ENCODE measurements at places on chromosomes 6 and 20. TPM values are rescaled to one million over a fixed set of nuclear protein-coding genes. Genes with fewer than 3 reads are reported as not detected.

GRCh38 chr6:139570166-139570565 is 195.7 kb upstream of the CITED2 start:
- H3K27me3 ChIP-seq = no peaks in the 10 kb centered on the region
- no peaks in the 10 kb centered on the region for H3K36me3 ChIP-seq
- no peak for DNase-seq

DNA sequence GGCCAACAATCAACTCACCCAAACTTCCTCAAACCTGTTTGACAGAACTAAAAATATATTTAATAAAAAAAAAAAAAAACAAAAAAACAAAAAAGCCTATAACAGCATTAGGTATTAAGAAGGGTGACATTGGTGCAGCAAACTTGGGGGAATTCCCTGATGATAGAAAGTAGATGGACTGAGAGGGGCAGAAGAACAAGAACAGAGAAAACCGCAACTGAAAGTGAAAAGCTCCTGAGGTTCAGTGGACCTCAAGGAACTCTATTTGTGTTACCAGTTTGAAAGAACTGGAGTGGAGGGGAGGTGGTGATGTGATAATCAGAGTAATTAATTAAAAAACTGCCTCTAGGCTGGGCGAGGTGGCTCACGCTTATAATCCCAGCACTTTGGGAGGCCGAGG is 53.8 kb downstream of the MACROD2 start:
- no peak overlapping the region for H3K27ac ChIP-seq
- H3K27me3 ChIP-seq = no peaks in the 10 kb centered on the region
- no peaks in the 10 kb centered on the region for H3K36me3 ChIP-seq
- no peak for DNase-seq
- no peaks in the 10 kb centered on the region for H3K4me1 ChIP-seq

GRCh38 chr20:62860391-62860923 is 1.2 kb downstream of the TCFL5 start:
- H3K4me3 ChIP-seq = no peak overlapping the region
- no peak overlapping the region for H3K27ac ChIP-seq
- peaks cover 10% of the 10 kb centered on the region for H3K36me3 ChIP-seq
- H3K27me3 ChIP-seq = no peaks in the 10 kb centered on the region
- peaks cover 17% of the 10 kb centered on the region for H3K4me1 ChIP-seq
- peak; percentile 24 for DNase-seq

DNA sequence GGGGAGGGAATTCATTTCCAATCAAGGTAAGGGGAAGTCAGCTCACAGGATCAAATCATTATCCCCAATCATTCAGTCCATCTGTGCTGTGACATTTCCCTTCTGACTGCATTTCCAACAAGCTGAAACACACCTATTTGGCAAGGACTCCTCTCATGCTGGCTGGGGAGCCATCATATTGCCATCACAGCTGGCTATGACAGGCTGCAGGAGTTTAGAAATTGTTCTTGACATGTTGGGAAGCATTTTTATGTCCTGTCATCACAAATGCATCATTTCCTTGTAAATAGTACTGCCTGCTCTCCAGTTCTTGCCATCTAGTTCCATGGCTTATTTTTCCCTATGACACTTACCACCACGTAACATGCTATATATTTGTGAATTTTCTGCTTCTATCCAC is 113.9 kb upstream of the TMEM170B start:
- H3K27me3 ChIP-seq = no peaks in the 10 kb centered on the region
- DNase-seq = no peak
- no peaks in the 10 kb centered on the region for H3K36me3 ChIP-seq
- no peak overlapping the region for H3K4me3 ChIP-seq
- H3K27ac ChIP-seq = peak overlapping the region; percentile 93
- H3K4me1 ChIP-seq = peaks cover 63% of the 10 kb centered on the region

- no peak overlapping the region for H3K4me3 ChIP-seq
- DNase-seq = no peak
- H3K27me3 ChIP-seq = no peaks in the 10 kb centered on the region
Observed at GRCh38 chr6:108733706-108734265, 114.4 kb upstream of the ARMC2 start.

- H3K4me3 ChIP-seq = no peak overlapping the region
- H3K27ac ChIP-seq = no peak overlapping the region
- no peaks in the 10 kb centered on the region for H3K4me1 ChIP-seq
- H3K27me3 ChIP-seq = no peaks in the 10 kb centered on the region
Observed at GRCh38 chr6:15335385-15335784, 89.5 kb downstream of the JARID2 start.

GRCh38 chr6:154474648-154475428 is 35.6 kb downstream of the CNKSR3 start:
- H3K4me3 ChIP-seq = no peak overlapping the region
- no peaks in the 10 kb centered on the region for H3K36me3 ChIP-seq
- no peaks in the 10 kb centered on the region for H3K27me3 ChIP-seq
- no peak overlapping the region for H3K27ac ChIP-seq
- no peak for DNase-seq
- peaks cover 8% of the 10 kb centered on the region for H3K4me1 ChIP-seq

DNA sequence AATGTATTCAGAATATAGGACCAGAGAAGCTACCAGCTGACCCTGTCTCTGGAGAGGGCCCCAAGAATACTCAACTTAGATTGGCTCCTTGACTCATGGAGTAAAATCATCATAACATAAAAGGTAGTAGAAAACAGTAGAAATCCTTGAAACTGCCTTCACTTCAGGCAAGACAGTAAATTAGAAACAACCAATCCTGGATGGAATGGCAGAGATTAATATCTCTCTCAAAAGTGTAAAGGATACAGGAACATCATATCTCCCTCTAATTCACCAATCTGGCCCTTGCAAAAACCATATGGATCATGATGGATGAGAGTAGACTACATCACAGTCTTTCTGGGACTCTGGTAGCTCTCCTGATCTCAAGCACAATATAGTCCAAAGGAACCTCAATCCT is 20.4 kb upstream of the EPM2A start:
- H3K36me3 ChIP-seq = no peaks in the 10 kb centered on the region
- H3K27ac ChIP-seq = no peak overlapping the region
- no peaks in the 10 kb centered on the region for H3K27me3 ChIP-seq
- H3K4me3 ChIP-seq = no peak overlapping the region

WFDC10B gene
- total RNA-seq = not detected

PROKR2 gene
- total RNA-seq = not detected

MEI4 gene
- total RNA-seq = 0.67 TPM

SIRPA gene
- 35.1 TPM for total RNA-seq

EBF4 gene
- 55.8 TPM for total RNA-seq

TBXT gene
- not detected for total RNA-seq

LAMA2 gene
- total RNA-seq = 117 TPM

HLA-DOB gene
- not detected for total RNA-seq

All from thyroid gland (tissue), 4 donors.